Stimulated activated CD4-positive, alpha-beta T cell treated with anti-CD3 and anti-CD28 coated beads, TNF-alpha, amount 100 ng/mL, for 4 hours (primary cell): ENCODE measurements at places on chromosomes 4 and X.

GRCh38 chrX:5307416-5307815, 921.3 kb downstream of the NLGN4X start:
- DNase-seq: no peak

GRCh38 chr4:8310306-8310705, 40.8 kb downstream of the HTRA3 start:
- no peak for DNase-seq

- no peak for DNase-seq
These were observed 10.5 kb upstream of the FGF16 start for GRCh38 chrX:77436682-77437081.

GRCh38 chr4:71113294-71113693, 119.8 kb downstream of the DCK start:
- DNase-seq: no peak

GRCh38 chr4:162499478-162499877, 335.7 kb upstream of the FSTL5 start:
- no peak for DNase-seq
